Panc1 (cell line): ENCODE measurements at places on chromosomes 5 and 9. TPM values are rescaled to one million over a fixed set of nuclear protein-coding genes. Genes with fewer than 3 reads are reported as not detected.

Gene DND1
- 1.8 TPM for total RNA-seq

Gene NUDT12
- 9.2 TPM for total RNA-seq

Gene NINJ1
- 26.7 TPM for total RNA-seq

Gene EQTN
- total RNA-seq = not detected

Gene TMEM161B
- total RNA-seq = 16.3 TPM

DNA sequence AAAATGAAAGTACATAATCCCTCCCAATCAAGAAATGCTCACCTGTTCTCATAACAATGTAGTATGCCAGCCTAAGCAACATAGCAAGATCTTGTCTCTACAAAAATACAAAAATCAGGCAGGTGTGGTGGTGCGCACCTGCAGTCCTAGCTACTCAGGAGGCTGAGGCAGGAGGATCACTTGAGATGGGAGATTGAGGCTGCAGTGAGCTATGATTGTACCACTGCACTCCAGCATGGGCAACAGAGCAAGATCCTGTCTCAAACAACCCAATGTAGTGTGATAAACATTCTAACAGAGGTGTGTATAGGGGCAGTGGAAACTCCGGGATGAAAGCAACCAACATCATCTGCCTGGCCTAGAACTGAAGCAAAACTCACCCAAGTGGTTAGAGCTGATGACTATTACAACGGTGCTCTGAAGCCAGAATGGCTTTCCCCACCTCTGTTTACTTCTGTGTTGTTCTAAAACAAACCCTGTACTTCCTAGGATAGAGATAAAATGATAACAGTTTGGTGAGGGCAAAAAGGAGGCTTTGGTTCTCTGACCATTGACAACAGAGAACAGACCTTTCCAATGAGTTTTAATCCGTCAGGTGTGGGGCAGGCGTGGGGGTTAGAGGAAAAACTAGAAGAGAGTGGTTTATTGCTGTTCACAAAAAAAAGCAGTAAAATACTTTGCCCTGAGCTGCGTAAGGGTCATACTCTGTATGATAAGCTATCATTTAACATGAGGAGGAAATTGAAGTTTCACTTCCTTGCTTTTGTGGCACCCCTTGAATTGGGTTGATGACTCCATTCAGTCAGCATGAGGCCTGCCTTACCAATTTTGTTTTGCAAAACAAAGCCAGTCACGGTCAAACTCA lies 18.9 kb downstream of the WNT8A start:
- no peak for DNase-seq

- no peak for DNase-seq
Measured at GRCh38 chr9:116323571-116323970, 170.0 kb downstream of the PAPPA start.

DNA sequence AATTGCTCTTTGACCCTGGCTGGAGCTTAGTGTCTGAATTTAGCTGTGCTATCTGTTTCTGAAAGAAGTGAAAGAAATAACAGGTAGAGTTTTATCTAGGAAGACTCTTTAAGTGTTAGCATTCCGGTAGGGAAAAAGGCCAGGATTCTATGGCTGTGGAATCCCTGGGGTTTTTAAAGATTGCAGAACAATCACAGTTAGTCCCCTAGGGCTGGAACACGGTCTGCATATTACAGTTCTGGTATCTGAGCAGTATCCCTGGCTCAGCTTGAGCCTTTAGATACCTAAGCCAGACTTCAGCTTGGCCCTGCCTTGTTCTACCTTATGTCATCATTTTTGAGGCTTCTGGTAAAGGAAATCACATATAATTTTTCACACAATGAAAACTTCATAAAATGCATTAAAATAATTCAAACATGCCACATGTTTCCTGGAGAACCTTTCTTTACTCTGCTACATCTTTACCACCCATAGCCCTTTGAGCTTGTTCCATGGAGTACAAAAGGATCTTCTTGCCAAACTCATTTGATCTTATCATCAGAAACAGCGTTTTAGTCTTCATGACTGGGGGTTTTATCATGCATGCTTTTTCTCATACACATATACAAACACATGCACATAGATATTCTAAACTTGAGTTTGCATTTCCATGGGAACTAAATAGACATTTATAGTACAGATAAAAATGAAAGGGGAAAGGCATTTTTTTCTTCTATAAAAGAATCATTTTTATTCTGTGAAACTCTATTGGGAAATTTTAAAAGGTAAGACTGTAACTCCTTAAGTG lies 410.8 kb downstream of the CETN3 start:
- DNase-seq = no peak

- DNase-seq = no peak
Measured at GRCh38 chr9:112445196-112445595, 41.4 kb upstream of the KIAA1958 start.

GRCh38 chr9:117987945-117988344 lies 283.7 kb downstream of the TLR4 start:
- DNase-seq = no peak

DNA sequence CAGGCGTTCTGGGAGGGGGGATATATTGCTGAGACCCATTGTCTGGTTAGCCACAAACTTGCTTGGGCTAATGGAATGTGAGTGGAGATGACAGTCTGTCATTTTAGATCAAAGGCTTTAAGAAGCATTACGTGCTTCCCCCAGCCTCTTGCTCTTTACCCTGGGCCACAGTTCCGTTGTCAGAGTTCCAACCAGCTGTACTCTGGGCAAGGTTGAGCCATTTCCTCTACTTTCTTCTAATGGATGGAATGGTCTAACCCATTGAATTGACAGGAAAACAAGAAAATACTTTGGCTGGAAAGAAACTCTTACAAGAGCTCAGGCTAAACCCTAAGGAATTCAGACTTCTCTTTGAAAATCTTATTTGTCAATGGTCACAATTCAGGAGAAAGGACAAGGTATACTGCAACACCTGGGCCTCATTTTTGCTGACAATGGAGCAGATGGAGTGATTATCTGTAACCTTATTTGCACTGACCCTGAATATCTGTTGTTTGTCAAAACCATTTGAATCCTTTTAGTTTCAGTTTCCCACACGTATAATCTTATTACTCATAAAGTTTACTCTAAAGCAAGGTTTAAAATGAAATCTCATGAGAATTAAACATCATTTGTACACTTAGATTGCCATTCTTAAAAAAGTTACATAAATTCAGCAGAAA lies 231.4 kb downstream of the PDE4D start:
- no peak for DNase-seq

DNA sequence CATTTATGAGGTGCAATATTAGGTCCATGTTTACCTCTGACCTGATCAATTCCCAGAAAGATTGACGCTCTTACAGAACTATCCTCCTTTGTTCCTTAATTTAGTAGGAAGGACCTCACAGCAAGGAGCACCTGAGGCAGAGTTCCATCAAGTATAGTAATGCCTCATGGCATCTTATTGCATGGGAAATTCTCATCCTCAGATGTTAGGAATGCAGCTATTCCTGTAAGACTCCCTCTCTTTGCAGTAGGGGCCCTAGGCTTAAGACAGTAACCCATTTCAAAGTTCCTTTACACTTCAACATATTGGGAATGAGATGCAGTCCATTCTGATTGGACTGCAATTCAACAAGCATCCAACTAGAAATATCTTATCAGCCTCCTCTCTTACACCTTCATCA lies 69.8 kb downstream of the SLCO4C1 start:
- DNase-seq = no peak

- no peak for DNase-seq
Measured at GRCh38 chr9:127263664-127264063, 910 bp upstream of the GARNL3 start.

- DNase-seq = no peak
Measured at GRCh38 chr9:129442803-129443511, 177.9 kb downstream of the C9orf50 start.

DNA sequence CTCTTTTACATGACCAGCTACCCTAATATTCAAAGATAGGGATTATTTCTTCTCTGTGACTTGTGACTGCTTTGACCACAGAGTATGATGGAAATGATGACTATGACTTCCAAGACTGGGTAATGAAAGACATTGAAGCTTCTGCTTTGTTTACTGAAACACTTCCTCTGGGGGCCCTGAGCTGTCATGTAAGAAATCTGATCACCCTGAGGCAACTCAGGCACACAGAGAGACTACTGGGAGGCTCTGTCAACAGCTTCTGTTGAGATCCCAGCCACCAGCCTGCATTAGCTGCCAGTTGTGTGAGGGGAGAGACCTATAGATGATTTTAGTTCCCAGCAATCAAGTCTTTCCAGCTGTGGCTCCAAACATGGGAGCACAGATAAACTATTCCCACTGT lies 76.5 kb downstream of the KCTD16 start:
- no peak for DNase-seq

DNA sequence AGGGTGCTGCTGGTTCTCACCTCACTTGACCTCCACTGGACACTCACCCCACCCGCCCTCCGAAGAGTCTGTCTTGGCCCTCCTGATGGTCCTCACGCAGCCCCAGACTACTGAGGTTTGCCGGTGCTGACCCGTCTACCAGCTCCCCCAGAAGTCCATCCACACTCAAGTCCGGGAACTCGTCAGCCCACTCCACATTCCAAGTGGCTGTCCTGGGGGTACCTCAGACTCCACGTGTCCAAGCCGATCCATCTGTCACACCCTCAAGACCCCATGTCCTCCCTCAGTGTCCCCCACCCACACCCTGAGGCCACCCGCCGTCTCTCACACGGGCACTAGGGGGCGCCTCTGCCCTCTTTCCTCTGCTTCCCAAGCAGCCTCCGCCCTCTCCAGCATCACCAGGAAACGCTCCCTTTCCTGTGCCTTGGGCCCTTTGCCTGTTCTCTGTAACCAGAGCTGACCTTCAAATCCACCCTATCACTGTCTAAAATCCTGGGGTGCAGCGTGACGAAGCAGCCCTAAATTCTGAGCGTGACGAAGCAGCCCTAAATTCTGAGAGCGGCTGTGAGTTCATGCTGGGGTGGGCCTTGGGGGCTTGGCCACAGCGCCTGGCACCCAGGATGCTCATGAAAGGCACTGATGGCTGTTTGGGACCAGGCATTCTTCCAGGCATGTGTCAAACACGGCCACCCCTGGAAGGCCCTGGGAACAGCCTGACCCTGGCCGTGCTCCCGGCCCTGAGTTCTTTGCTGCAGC lies 95.7 kb downstream of the KCNT1 start:
- DNase-seq = no peak

DNA sequence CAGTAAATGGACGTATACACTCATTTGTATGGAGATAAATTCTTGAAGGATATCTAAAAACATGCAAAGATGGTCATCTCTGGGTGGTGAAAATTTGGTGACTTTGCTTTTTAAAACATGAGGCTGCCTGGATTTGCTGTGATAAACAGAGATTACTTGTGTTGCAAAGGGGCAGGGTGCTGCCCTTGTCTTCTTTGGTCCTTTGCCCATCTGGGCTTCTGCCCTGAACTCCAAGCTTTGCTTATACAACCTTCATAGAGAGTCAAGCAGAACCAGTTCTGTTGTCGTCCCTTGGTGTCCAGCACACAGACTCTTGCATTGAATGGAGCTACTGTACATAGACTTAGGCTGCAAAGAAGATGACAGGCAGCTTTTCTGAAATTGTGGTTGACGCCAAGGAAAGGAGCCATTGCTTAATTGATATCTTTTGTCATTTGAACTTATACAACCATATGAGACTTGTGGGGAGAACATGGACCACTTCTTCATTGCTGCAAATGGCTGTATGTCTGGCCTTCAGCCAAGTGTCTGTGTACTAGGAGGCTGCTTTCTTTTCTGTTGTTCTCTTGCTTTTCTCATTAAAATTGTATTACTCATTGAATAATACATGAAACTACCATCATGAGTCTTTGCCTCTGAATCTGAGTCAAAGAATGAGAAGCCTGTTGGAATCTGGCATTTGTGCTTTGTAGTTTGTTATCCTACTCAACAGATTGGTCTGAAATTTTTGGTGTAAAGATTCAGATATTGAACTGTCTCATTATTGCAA lies 152.5 kb downstream of the DMRT2 start:
- DNase-seq = no peak

DNA sequence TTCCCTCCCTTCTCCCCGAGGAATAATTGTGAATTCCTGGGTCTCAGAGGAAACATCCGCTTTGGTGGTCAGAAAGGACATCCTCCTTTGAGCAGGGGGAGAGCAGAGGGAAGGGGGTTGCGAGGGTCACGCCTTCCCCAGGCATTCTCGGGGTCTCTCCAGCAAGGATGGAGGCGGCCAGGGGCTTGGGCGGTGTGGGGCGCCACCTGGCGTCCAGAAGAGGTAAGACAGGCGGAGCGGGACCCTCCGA lies 129.1 kb downstream of the KCNIP1 start:
- no peak for DNase-seq

- no peak for DNase-seq
Measured at GRCh38 chr5:103908336-103909080, 345.9 kb upstream of the NUDT12 start.

GRCh38 chr9:37410969-37411785 lies 11.3 kb upstream of the GRHPR start:
- DNase-seq = no peak

GRCh38 chr9:77435688-77436087 lies 212.4 kb downstream of the GNA14 start:
- DNase-seq = no peak

DNA sequence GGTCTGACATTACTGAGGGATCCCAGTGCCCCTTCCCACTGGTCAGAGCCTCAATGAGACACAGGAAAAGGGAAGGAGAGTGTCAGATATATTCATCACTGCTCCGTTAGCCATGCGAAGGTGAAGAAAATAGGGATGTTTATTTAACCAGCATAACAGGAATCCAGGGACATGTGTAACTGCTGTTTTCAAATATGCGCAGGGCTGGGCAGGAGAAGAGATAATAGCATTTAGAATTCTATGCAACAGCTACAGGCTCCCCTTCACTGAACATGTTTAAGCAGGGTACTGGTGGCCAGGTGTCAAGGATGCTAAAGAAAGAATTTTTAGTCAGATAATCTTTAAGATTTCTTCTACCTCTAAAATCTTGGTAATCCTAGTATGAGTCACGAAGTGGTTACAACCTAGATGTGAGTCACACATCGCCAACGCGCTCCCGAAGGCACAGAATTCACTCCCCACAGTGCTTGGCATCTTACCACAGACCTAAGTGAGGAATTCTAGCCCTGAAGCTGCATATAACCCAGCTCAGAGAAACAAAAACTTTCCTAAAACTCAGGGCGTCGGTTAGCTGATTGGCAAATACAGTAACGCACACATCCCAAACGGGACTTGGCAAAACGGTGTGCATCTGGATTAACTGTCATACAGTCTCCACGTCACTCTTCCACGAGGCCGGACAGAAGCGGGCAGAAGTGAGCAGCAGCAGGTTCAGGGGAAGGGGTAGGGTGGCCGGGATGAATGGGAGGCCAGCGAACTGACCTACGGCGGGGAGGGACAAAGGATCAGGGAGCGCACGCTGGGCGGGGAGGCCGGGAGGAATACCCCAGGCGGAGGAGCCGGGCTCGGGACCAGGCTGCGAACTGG lies 1.1 kb downstream of the CTNNAL1 start:
- DNase-seq = peak; percentile 73

- DNase-seq = no peak
Measured at GRCh38 chr5:76787237-76787636, 31.6 kb upstream of the F2RL1 start.

- no peak for DNase-seq
Measured at GRCh38 chr5:53029608-53030007, 40.5 kb downstream of the ITGA2 start.

DNA sequence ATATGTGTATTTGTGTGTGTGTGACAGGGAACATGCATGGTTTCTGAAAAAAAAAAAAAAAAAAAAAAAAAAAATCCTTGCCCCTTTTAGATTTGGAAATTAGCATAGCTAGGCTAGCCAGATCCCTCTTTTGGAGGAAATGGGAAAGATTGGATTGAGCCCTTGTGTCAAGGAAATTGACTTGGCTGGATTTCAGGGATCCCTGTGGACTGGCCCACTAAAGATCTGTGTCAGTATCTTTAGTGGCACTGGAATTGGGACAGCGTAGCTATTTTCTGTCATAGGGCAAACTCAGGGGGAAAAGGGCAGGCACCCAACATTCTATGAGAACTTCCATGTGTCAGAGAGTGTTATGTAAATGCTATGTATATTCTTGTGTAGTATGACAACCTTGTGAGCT lies 35.4 kb downstream of the SH3GL2 start:
- DNase-seq = no peak
